GM12892 (cell line): ENCODE measurements at places on chromosomes 12 and 14.

DNA sequence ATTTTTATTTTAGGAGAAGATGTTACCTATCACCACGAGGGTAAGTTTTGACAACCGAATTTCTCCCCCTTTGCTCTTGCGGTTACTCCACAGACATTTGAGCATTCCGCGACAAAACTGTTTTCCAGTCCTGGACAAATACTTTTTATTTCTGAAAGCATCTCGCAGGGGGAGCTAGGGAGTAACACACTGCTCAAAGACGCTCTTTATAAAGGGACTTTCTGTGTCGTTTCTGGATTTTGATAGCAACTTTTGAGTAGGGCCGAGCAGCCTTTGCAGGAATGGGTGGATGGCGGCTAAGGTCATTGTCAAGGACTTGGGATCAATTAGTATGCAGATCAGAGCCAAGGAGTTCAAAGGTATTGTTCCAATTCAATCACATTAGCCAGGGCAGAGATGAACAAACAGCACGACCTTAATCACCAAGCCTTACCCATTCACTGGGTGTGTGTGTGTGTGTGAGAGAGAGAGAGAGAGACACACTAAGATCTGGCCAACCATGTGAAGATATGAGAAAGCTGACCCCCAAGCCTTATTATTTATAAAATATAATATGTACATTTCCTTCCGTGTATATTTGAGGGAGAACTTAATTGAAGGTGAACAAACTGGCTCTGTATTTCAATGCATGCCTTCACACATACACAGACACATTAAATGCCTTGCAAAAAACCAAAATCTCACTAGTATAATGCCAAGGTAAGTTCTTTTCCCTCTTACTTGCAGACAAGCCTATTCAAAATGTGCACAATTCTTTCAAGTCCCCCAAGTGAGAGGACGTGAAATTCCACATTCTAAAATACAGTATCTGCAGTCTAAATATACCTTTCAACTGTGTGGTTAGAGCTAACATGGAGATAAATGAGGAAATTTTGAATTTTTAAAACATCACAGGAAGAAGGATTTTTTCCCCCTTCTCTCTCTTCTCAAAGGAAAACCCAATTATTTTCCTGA lies 613.8 kb downstream of the VRK1 start:
- no peak for DNase-seq

- DNase-seq: no peak
Observed at GRCh38 chr12:3534511-3534910, 43.5 kb downstream of the PRMT8 start.

- no peak for DNase-seq
Observed at GRCh38 chr12:20696181-20696905, 1.2 kb downstream of the SLCO1C1 start.

DNA sequence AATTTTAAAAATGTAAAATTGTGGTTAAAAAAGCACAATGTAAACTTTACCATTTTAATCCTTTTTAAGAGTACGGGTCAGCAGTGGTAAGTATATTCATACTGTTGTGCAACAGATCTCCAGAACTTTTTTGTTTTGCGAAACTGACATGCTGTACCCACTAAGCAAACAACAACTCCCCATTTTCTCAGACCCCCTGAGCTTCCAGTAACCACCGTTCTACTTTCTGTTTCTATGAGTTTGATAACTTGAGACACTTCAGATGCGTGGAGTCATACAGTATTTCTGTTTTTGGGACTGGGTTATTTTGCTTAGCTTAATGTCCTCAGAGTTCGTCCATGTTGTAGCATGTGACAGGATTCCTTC lies 38.0 kb downstream of the CHST11 start:
- DNase-seq: no peak

DNA sequence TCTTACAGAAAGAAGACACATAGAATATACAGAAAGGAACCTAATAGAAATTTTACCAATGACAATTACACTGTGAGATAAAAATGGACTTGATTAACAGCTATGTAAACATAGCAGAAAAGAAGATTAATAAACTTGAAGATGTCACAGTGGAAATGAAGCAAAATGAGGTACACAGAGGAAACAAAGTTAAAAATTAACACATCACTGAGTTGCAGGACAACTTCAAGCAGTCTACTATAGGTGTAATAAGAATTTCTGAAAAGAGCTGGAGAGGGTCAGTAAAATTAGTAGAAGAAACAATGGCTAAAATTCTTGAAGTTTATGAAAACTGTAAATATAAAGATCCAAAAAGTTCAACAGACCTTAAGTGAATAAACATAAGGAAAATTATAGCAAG lies 738.7 kb downstream of the C12orf50 start:
- no peak for DNase-seq

- DNase-seq: no peak
Observed at GRCh38 chr14:70744641-70745040, 64.7 kb downstream of the MAP3K9 start.

DNA sequence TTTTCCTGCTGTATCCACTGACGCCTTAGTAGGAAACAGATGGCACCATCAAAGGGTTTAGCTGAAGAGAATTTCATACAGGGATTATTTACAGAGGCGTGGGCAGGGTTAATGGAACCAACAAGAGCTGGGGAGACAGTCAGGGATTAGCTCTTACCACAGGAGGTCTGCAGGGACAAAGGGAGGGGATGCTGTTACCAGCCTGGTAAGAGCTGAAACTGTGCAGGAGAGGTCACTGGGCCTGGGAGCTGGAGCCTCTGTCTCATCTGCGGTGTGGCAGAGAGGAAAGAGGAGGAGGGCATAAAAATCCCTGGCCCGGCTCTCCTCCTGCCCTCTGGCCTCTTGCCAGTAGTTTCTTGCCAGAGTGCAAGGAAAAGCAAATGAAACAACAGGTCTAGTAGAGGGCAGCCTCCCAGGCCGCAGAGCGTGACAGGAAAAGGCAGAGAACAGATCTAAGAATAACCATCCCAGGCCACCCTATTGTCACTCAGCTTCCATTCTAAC lies 18.9 kb upstream of the POC1B start:
- DNase-seq: no peak

- no peak for DNase-seq
Observed at GRCh38 chr12:89351489-89352241, 636 bp downstream of the DUSP6 start.
